Stimulated activated CD4-positive, alpha-beta T cell treated with anti-CD3 and anti-CD28 coated beads, Interleukin-15, amount 100 ng/mL, for 1 hour (primary cell): ENCODE measurements at places on chromosomes 5 and 9.

DNA sequence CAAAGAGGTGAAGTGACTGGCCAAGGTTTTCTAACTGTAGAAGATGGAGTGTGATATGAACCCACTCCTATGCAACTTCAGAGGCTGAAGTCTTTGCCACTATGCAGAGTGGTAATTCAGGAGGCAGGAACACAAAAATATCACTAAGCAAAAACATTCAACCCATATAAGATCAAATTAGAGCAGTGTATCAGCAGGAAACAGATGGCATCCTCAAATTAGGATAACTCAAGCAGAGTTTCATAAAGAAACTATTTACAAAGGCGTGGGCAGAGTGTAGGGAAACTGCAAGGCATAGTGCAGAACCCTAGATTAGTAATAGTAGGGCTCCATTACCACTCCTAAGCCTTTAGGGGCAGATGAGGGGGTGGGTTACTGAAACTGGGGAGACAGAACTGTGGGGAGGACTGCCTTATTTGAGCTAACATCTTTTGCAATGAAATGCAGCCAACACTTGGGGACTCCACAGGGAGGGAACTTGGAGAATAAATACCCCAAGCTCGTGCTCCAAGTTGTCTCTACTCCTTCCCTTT lies 72.2 kb downstream of the PTTG1 start:
- no peak for DNase-seq

- no peak for DNase-seq
Measured at GRCh38 chr5:145161391-145161790, 673.8 kb downstream of the PRELID2 start.

DNA sequence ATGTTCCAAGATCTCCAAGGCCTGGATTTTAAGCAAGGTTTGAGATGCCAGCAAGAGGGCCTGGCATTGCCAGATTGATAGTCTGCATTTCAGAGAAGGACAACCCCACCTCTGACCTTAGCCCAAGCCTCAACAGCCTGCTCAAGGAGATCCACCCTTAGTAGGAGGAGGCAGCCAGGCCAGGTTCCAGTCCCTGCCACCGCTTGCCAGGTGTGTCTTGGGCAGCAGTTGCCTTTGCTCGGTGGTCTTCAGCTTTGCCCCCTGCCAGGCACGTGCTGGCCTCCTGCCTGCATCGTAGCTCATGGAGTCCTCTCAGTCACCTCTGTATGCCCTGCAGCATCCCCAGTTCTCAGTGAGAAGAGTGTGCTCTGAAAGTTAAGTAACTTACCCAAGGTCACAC lies 134.2 kb downstream of the KCNIP1 start:
- no peak for DNase-seq

DNA sequence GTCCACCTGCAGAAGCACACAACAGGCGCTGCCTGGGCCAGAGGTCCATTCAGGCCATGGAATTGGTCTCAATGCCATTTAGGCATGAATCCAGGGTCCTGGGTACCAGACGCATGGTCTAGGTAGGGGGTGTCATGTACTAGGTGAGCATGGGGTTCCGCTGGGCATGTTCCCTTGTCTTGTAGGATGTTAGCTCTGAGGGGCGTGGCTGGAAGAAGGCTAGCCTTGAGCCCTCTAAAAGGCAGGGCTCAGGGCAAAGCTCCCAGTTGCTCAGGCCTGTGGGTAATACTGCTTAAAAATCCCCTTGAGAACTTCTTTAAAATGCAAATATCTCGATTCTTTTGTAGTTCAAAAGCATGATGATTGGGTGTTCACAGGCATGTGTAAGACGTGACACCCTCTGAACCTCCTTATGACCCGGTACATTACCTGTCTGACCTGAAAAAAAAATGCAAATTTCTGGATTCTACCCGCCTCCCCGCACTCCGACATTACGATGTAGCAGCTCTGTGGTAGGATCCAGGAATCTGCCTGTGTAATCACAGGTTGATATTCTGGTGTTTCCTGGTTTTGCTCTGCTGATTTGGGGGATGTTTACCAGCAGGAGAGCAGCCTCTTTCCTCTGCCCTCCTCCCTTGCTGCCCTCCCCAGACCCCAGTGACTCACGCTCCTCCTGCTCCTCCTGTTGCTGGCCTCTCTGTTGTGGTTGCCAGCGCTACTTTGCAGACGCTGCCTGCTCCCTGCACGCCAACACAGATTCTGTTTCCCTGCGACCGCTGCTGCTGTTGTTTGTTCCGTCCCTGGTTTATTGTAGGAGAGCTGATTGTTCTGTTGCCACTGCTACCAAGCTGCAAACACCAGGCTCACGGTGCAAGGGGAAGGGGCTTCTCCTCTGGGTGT lies 5.7 kb downstream of the TMC1 start:
- peak; percentile 52 for DNase-seq

DNA sequence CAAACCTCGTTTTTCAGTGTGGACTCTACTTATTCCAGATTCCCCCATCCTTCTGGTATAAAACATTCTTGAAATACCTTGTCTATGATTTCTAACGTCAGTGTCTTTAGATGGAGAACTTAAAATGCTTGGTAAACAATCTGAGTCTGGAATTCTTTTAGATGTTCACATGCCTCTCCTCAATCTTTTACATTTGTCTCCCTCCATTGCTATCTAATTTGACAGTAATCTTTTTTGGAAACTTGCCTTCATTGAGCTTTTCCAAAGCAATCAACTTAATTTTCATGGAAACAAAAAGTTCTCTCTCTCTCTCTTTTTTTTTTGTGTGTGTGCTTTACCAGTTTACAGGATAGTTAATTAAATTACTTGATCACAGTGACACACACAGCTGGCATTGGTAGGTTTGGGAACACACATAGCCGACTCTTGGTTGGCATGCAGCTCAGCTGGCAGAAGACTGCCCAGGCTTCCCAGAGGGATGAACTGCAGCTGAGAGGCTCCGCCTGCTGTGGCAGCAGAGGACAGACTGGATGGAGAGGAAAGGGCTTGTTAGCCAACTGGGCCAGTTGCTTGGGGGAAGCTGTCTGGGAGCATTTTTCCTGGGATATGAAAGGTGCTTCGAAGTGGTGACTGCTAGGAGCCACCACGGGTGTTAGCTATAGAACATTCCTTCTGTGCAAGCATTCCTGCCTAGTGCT lies 271.3 kb downstream of the ZSWIM6 start:
- no peak for DNase-seq

DNA sequence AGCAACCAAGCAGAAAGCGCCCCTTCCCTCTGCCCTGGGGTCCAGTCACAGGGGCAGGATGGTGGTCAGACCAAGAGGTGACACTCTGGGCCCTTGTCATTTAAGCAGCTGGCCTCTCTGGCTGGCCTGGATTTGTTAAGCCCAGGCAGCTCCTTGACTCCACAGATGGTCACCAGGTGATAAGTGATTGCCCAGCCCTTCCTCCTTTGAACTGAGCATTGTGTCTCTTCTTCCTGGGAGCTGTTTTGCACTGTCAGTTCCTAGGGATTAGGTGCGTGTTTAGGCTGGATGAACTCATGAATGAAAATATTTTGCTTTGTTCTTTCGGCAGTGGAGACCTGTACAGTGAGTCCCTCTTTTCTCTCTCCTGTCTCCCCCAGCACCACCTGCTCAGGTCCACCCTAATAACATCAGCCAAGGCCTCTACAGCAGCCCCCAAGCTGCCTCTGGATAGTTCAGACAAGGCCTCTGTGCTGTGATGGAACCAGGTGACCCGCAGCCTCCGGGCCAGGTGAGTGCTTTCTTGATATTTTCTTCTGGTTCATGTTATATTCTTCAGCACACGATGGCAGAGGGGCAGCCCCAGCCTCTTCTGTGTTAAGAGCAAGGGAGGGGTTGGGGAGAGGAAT lies 139.7 kb upstream of the PITX1 start:
- no peak for DNase-seq

DNA sequence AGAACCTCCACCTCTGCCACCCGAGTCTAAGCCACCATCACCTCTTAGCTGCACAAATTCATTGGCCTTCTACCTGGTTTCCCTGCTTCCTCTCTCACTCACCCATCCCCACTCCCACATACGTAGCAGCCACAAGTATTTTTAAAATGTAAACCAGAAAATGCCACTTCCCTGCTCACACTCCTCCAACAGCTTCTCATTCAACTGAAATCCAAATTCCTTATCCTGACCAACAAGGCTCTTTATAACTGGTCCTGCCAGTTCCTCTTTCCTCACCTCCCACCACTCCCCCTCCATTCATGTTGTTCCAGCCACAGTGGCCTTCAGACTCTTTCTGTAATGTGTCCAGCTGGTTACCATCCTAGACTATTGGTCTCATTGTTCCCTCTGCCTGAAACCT lies 25.0 kb upstream of the PALM2AKAP2 start:
- DNase-seq: no peak

DNA sequence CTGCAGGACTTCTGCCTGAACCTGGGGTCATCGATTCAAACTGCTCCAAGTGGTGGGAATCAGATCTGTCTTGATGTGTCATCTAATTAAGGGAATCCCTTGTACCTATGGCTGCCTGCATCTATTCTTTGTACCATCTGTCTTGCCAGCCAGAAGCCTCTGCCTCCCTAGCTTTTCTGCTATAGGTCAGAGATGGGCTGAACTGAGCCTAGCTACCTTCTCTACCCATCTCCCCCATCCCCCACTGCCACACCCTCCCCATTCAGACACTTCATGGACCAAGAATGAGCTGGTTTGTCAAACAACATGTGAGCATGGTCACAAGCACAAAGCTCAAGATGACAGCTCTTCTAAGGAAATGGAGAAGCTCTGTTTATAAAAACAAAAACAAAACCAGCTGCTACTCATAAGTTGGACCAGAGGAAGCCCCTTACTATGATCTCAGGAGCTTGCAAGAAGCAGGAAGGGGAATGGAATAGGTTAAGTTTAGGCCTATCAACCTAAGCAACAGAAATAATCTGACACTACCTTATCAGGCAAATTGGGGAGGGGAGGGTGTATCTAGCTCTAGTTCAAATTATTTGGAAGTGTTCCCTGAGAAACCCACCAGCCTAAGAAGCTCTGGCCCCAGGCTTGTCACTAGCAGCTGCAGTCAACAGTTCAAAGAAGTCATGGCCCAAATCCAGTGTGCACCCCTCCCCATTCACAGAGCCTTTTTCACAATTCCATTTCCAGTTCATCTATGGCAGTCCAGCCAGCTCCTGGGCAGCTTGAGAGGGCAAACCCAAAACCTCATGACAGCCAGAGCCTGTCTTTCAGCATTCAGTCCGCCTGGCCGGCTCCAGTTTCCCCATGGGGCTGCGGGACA lies 29.9 kb downstream of the SKP1 start:
- DNase-seq: no peak

GRCh38 chr5:40217553-40217952 lies 462.2 kb upstream of the PTGER4 start:
- DNase-seq: no peak

GRCh38 chr9:82600536-82601292 lies 462.2 kb downstream of the RASEF start:
- no peak for DNase-seq
